GM04504 (cell line): ENCODE measurements at places on chromosomes 13 and 19.

DNA sequence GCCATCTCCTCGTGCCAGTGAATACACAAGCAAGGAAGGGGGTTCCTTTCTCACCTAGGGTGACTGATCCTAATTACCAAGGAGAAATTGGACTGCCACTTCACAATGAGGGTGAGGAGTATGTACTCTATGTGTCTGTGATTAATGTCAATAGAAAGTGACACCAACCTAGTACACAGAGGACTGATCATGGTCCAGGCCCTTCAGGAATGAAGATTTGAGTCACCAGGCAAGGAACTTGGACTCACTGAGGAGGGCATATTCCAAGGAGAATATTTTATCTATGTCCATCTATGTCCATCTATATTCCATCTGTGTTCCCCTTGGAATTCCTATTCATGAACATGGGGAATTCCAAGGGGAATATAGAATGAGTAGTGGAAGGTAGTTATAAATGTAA lies 9.2 kb upstream of the ALOX5AP start:
- DNase-seq, result no peak

- DNase-seq, result no peak
Observed at GRCh38 chr13:67946131-67946530, 716.0 kb upstream of the PCDH9 start.

DNA sequence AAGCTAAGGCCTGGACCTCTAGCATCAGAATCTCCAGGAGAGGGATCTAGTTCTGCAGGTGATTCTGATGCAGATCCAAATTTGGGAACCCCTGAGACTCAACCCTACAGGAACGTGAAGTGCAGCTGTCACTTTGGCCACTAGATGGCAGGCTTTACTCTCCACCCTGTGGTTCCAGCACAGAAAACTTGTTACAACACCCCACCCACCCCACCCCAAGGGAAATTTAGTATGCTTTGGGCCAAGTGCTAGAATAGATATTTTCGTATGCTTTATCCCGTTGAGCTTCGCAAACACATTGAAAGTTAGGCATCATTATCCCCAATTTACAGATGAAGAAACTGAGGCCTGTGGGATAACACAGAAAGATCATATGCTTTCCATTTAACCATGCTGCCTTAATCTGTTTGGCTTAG lies 232.0 kb downstream of the B3GLCT start:
- DNase-seq, result peak; percentile 9

DNA sequence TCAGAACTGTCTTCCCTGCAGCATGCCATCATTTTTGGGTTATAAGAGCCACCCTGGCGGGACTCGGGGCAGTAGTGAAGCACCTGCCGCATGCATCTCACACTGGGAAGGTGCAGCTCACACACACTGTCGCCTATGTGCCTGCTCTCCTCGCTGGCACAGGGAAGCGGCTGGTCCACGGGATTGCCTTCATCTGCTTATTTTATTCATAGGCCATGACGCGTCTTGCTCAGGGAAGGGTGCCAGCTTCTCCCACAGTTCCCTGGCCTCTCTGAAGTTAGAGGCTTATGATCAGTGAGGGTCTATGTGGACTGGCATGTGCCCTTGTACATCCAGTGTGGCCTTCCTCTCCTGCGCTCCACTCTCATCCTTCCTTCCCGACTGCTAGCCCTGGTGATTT lies 150.0 kb downstream of the KLF12 start:
- DNase-seq, result no peak

- no peak for DNase-seq
Observed at GRCh38 chr13:114110091-114110829, 22.2 kb downstream of the RASA3 start.

- DNase-seq, result peak; percentile 46
Observed at GRCh38 chr13:76820759-76821158, 65.4 kb downstream of the KCTD12 start.

- no peak for DNase-seq
Observed at GRCh38 chr13:110266431-110266809, 40.5 kb downstream of the COL4A1 start.

DNA sequence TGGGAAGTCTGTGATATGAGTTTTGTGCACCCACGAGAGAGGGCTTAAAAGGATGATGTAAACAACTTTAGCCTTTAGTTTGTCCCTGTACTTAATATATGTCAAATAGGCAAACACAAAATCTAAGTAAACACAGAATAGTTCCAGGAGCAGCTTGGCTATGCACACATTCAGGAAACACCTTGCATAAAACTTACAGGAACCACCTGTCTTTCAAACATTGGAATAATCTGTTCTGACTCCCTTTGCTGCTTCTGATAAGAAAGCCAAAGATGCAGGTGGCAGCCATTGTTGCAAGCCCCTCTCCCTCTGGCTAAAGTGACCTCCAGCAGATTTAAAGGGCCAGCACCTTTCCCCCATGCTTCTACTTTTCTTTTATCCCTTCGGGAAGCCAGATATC lies 4.7 kb downstream of the EEF1AKMT1 start:
- no peak for DNase-seq

GRCh38 chr13:32616883-32617511 lies 30.7 kb downstream of the PDS5B start:
- no peak for DNase-seq

- no peak for DNase-seq
Observed at GRCh38 chr19:17137417-17137816, 61.8 kb downstream of the MYO9B start.

DNA sequence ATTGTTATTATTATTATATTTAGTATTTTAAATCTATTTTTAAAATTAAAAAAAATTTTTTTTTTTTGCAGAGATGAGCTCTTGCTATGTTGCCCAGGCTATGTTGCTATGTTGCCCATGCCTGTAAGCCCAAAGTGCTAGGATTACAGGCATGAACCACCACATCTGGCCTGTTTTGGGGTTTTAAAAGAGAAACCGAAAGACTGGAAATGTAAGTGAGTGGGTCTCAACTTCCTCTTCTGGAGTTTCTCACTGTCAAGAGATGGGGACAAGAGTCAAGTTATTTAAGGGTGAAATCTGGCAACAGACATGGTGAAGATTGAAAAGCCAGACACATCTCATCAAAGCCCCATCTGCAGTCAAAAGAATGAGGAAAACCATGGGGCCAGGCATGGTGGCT lies 4.2 kb upstream of the OR7G3 start:
- no peak for DNase-seq

GRCh38 chr13:53052675-53053074 lies 24.1 kb downstream of the OLFM4 start:
- no peak for DNase-seq

GRCh38 chr19:51259348-51260245 lies 8.7 kb downstream of the SIGLECL1 start:
- DNase-seq, result no peak

- DNase-seq, result no peak
Observed at GRCh38 chr19:49128545-49129237, 9.3 kb downstream of the PPFIA3 start.

DNA sequence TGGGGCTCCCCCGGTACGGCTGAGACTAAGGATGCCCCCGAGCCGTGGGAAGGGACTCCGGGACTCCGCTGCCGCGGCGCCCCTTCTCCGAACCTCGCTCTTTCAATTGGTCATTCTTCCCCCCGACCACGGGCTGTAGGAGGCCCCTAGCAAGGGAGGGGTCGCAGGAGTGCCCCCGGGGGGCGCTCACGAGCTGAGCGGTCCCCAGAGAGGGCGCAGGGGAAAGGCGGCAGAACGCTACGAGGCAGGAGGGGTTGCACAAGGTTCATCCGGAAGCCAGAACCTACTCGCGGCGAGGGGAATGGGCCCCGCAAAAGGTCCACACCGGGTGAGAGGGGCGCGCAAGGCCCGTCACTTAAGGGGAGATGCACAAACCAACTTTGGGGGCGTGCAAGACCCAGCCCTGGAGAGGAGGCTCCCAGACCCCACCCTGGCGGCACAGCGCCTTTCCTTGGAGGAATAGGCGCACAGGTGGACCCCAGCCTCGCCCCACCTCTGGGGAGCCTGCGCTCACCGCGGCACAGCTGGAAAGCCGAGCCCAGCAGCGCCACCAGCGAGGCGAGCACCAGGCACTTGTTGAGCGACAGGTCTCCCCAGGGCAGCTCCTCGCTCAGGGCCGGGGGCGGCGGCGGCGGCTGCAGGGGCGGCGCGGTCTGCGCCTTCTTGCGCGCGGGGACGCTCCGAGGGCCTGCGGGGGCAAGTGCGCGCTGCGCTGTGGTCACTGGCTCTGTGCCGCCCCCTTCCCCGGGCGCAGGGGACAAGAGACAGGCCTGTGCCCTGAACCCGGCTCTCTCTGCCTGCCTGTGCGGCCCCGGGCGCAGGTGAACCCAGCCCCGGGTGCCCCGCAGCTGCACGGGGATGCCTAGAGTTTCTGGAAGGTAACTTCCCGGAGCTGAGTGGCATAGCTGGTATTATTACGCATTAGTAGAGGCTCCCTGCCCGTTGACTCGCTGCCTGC lies 2.8 kb downstream of the JSRP1 start:
- DNase-seq, result no peak

- DNase-seq, result no peak
Observed at GRCh38 chr13:48910686-48911085, 65.0 kb upstream of the FNDC3A start.

DNA sequence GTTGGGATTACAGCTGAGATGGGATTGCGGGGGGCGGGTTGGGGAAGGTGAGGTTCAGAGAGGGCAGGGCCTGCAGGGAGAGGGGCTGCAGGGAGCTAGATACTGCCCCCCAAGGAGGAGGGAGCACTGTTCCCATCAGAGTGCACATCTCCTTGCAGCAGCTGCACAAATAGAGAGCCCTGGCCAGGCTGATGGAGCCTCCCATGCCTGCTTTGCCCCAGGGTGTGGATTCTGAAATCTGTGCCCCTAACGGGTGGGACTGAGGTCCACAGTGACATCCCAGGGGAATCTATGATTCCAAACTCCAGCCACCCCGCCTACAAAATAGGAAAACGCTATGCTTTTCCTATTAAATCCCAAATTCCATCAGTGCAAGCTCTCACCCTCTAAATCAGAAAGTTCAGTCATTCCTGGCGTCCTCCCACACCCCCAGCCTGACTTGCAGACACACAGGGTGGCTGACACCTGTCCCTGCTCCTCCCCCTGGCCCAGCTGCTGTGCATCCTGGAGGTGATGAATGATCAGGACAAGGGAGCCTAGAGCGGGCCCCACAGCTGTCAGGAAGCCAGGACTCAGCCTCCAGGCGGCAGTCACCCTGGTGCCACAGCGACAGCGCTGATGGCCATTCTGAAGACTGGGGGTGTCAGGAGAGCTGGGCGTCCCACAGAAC lies 6.3 kb upstream of the CEACAM21 start:
- DNase-seq, result no peak

GRCh38 chr19:12837225-12837624 lies 1.1 kb upstream of the MAST1 start:
- no peak for DNase-seq

DNA sequence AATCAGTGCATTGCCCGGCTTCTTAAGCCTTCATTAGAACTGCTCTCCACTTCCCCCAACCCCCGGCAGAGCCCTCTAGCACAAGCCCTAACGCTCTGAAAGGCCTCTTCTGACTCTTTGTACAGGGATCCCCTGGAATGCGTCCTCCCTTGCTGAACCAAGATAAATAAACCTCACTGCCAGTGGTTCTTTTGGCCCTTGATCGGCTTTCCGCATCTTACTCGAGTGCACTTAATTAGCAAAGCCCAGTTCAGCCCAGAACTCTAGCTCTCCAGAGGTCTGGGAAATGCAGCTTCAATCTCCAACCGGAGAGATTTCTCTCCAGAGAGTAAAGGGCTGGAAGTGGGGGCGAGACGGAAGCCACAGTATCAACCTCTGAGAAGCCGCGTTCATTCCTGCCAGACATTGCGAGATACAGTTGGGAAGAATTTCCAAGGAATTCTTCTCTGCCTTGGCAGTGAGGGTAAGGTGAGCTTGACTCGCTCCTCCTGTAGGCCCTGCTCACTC lies 8.7 kb upstream of the ZNF444 start:
- DNase-seq, result no peak

- no peak for DNase-seq
Observed at GRCh38 chr13:48066310-48066989, 28.5 kb downstream of the MED4 start.

- no peak for DNase-seq
Observed at GRCh38 chr13:20160306-20161274, at the start of gene GJA3. GJA3 (minus strand) TSS chr13:20161052; CDS start chr13:20143288, 17,764 bp downstream.

- no peak for DNase-seq
Observed at GRCh38 chr13:87671753-87672605, 808 bp downstream of the SLITRK5 start.

DNA sequence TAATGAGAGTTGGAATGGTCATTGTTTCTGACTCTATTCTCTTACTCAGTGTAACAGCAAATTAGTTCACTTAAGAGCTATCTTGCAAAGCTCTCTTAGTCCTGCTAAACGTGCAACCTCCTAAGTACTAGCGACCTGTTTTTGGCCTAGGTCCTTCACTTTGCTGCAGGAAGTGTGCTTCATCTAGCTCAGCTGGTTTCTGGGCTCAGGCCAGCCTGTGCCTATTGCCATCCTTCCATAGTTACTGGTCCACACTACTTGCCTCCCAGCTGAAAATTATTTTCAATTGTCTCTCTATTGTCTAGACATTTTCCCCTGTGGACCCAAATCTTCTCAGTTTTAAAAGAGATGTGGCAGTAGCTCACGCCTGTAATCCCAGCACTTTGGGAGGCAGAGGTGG lies 561.3 kb downstream of the FGF9 start:
- DNase-seq, result no peak

GRCh38 chr19:7869910-7870511 lies 4.2 kb downstream of the PRR36 start:
- DNase-seq, result no peak

GRCh38 chr19:49455773-49456172 lies 2.7 kb downstream of the ALDH16A1 start:
- peak; percentile 57 for DNase-seq

GRCh38 chr13:101120007-101120406 lies 296.3 kb downstream of the NALCN start:
- no peak for DNase-seq

- no peak for DNase-seq
Observed at GRCh38 chr13:104436555-104436954, 1370.3 kb upstream of the SLC10A2 start.

GRCh38 chr13:67792151-67792676 lies 562.1 kb upstream of the PCDH9 start:
- DNase-seq, result no peak

DNA sequence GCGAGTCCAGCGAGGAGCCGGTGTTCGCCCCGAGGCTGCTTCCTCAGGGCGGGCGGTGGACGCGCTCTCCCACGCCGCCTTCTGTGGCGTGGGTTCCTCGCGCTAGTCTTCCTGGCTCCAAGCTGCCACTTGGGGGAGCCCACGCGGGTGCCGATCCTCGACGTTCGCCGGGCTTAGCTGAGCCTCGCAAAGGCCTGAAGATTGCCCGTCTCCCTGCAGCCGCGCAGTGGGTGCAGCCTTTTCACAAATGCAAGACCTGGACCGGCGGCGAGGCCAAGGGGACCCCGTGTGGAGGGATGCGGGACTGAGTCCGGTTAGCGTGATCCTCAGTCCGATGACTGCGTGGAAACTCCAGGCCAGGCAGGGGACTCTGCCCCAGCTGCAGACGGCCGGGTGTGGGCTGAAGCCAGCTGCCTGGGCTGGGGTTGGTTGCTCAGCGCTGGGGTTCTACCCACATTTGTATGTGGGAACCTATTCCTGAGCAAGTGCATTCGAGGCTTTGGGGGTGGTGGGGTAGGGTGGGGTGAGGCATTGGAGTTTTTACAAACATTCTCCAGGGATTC lies 16.6 kb upstream of the LRP3 start:
- no peak for DNase-seq

GRCh38 chr13:113187883-113188665 lies 20.4 kb downstream of the PCID2 start:
- DNase-seq, result no peak

- no peak for DNase-seq
Observed at GRCh38 chr19:54147676-54148075, 10.1 kb downstream of the CNOT3 start.

GRCh38 chr13:76620036-76620435 lies 266.2 kb downstream of the KCTD12 start:
- DNase-seq, result no peak

GRCh38 chr13:82687884-82688283 lies 1194.4 kb downstream of the SLITRK1 start:
- no peak for DNase-seq
